ENCODE measurements at places on chromosomes 1 and 21.

- peak; percentile 21 for DNase-seq
These were observed 14.8 kb upstream of the GPR88 start for GRCh38 chr1:100523038-100523652.

- no peak for DNase-seq
These were observed 32.8 kb downstream of the RNASEL start for GRCh38 chr1:182556279-182556678.

- DNase-seq = no peak
These were observed 44.7 kb downstream of the PTGFRN start for GRCh38 chr1:116954440-116954839.

DNA sequence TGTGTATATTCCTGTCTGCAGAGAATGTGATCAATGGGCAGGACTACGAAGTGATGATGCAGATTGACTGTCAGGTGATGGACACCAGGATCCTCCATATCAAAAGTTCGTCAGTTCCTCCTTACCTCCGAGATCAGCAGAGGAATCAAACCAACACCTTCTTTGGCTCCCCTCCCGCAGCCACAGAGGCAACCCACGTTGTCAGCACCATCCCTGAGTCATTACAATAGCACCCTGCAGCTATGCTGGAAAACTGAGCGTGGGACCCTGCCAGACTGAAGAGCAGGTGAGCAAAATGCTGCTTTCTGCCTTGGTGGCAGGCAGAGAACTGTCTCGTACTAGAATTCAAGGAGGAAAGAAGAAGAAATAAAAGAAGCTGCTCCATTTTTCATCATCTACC lies 65.2 kb downstream of the OLFML2B start:
- peak; percentile 44 for DNase-seq

- DNase-seq = no peak
These were observed 971 bp downstream of the CAPZB start for GRCh38 chr1:19484338-19484797.

DNA sequence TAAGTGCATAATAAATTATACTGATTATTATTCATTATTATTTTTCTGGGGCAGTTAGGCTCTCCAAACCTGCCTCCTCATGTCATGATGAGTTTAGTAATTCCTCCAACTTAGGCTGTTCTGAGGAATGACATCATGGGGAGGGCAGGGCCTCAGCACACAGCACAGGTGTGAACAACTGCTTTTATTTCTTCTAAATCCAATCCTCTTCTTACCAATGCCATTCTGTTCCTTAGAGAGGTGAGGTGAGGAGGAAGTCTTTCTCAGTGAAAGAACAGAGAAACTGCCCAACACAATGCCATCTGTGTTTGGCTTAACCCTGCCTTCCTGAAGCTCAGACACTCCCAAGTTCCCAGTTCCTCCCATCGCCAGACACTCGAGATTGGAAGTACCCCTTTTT lies 45.4 kb upstream of the WASF2 start:
- no peak for DNase-seq

- DNase-seq = no peak
These were observed 123.5 kb upstream of the MAGI3 start for GRCh38 chr1:113266788-113267187.

- DNase-seq = peak; percentile 50
These were observed 26.8 kb downstream of the PPP2R5A start for GRCh38 chr1:212311836-212312497.

- no peak for DNase-seq
These were observed 99.8 kb upstream of the ATP1A1 start for GRCh38 chr1:116273042-116273783.

DNA sequence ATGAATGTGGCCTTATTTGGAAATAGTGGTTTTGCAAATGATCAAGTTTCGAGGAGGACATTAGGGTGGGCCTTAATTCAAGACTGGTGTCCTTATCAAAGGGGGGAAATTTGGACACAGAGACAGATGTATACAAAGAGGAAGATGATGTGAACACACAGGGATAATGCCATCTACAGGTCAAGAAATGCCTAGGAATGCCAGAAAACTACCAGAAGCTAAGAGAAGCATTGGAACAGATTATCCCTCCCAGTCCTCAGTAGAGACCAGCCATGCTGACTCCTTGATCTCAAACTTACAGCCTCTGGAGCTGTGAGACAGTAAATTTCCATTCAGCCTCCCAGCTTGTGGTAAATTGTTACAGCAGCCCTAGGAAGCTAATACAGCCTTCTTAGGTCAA lies 151.4 kb downstream of the PTGER3 start:
- DNase-seq = no peak

DNA sequence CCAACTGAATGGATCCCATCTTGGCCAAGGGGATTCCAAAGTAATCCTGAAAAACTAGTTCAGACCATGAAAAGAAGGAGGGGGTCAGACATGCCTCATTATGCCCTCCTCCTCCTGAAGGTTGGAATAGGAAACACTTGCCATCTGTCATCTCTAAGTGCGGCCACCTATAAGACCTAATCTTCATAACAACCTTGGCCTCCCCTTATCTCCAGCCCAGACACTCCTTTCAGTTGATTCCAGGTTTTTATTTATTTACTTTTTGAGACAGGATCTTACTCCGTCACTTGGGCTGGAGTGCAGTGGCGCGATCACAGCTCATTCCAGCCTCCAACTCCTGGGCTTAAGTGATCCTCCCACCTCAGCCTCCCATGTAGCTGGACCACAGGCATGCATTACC lies 19.7 kb downstream of the SNAP47 start:
- no peak for DNase-seq

DNA sequence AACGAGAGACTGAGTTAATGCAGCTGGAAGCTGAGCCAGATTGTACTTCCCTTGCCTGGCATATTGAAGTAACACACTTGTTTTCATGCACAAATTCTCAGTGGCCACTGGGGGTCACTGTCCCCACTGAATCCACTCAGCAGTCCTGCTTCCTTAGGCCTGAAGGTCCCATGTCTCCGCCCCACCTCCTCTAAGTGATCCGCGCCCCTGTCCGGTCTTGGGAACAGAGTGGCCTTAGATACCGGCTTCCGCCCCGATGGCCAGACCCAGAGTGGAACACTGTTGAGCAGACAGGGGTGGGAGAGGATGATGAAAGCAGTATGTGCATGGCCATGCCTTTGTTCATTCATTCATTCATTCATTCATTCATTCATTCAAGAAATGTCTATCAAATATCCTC lies 34.8 kb downstream of the CHAF1B start:
- DNase-seq = peak; percentile 92

Measured in iris pigment epithelial cell (primary cell).